Pericardium fibroblast (primary cell): ENCODE measurements at places on chromosomes 2 and 18. TPM values are rescaled to one million over a fixed set of nuclear protein-coding genes. Genes with fewer than 3 reads are reported as not detected.

SKOR2 gene
- total RNA-seq: not detected in 2 replicates

PRKCE gene
- 5.7 and 6.8 TPM in 2 replicates for total RNA-seq

OTOF gene
- not detected in 2 replicates for total RNA-seq

ADD2 gene
- 0.12 and 1.2 TPM in 2 replicates for total RNA-seq

HOXD8 gene
- 1.2 and 5.0 TPM in 2 replicates for total RNA-seq

SLC9A4 gene
- not detected in 2 replicates for total RNA-seq

ABCB11 gene
- total RNA-seq: 1.2 TPM in 1 of 2 replicates, not detected in the other

KCNG2 gene
- 0.47 and 2.2 TPM in 2 replicates for total RNA-seq
